Stimulated activated naive CD4-positive, alpha-beta T cell (primary cell): ENCODE measurements at places on chromosomes 7 and 10.

GRCh38 chr7:32507414-32507813 is 12.1 kb downstream of the AVL9 start:
- no peak for DNase-seq

DNA sequence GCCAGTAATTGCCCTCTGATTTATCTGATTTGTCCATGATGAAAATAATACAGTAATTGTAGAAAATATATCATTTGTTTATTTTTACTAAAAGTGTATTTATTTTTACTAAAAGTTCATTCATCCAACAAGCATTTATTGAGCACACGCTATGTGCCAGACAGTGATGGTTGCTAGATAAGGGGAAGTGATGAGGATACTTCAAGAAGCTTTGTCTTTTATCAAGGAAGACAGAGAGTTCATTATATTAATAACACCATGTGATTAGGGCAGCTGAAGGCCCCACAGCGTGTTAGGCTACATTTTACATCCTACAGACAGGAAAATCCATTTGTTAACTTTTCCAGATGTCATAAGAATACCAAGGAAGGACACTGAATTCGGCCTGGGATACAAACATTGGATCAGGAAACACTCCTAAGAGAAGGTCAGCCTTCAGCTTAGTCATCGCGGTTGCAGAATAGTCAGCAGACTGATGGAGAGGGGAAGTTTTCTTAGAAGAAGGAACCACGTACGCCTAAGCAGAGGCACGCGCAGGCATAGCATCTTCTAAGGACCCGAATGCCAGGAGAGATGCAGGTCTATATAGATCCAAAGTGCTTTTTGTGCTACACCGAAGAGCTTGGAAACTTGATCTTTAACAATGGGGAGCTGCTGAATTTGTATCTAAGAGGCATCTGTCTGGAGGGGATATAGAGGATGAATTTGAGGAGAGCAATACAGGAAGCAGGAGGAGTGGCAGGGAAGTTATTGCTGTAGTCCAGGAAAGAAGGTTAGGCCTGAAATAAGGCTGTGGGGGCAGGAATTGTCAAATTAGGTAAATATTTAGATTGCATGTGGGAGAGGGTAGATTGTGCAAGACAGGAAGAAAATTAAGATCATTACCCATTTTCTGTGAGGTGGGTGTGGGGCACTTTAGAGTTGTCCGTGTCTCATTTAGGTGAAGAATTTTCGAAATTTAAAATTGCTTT is 85.7 kb downstream of the LRGUK start:
- DNase-seq, result no peak

DNA sequence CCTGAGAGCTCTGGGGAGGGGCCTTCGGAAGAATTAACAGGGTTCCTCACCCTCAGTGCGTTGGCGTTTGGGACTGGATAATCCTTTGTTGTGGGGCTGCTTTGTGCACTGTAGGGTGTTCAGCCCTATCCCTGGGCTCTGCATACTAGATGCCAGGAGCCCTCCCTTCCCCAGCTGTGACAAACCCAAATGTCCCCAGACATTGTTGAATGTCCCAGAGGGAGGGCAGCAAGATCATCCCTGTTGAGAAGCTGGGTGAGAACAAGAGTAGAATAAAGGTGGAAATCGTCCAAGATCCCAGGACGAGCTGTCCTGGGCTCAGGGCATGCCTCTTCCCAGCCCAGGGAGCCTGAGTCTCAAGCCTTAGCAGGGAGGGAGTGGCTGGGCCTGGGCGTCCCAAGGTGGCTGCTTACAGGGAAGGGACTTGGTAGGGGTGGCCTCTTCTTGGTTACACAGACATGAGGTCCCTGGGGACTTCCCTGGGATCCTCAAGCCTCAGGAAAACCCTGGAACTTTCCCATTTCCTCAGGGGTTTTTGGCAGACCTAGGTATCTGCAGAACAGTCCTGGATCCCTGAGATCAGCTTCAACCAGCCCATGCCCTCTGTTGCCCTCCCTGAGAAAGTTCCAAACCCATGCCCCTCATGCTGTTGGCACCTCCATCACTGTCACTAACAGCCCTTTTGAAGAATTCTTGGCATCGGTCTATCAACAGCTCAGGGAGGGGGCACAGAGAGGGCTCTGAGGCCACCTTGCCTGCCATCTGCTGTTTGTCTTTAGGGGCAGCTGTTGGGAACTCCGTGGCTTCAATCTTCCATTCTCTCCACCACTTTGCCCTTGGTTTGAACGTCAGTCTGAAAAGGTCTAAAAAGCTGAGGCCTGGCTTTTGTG is 53.7 kb downstream of the GOLGA7B start:
- no peak for DNase-seq

- no peak for DNase-seq
Observed at GRCh38 chr10:8556321-8556720, 501.8 kb downstream of the GATA3 start.

DNA sequence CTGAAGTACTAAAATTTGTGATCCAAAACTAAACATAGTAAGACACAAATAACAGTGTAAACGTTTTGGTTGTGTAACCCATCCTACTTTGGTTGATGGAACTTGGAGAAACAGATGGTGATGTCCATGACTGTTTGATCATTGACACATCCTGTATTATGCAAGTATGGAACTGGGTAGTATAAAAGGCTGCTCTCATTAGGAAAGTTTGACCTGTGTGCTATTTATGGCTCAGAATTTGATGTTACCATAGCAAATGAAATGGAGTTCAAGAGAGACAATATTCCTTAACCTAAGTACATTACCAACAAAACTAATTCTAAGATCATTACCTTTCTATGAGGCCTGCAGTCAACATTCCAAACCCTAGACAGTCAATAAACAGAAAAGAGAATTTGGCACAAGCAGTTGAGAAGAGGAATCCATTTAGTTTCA is 39.9 kb downstream of the DKK1 start:
- DNase-seq, result no peak

GRCh38 chr7:129762387-129762969 is 151.0 kb downstream of the NRF1 start:
- no peak for DNase-seq
